ENCODE measurements at places on chromosomes 3 and 15.

GRCh38 chr3:128073185-128073725 is 21.0 kb downstream of the SEC61A1 start:
- no peak for DNase-seq

GRCh38 chr3:34947834-34948233 is 691.5 kb upstream of the ARPP21 start:
- DNase-seq = no peak

GRCh38 chr3:41111011-41111410 is 88.3 kb upstream of the CTNNB1 start:
- no peak for DNase-seq

DNA sequence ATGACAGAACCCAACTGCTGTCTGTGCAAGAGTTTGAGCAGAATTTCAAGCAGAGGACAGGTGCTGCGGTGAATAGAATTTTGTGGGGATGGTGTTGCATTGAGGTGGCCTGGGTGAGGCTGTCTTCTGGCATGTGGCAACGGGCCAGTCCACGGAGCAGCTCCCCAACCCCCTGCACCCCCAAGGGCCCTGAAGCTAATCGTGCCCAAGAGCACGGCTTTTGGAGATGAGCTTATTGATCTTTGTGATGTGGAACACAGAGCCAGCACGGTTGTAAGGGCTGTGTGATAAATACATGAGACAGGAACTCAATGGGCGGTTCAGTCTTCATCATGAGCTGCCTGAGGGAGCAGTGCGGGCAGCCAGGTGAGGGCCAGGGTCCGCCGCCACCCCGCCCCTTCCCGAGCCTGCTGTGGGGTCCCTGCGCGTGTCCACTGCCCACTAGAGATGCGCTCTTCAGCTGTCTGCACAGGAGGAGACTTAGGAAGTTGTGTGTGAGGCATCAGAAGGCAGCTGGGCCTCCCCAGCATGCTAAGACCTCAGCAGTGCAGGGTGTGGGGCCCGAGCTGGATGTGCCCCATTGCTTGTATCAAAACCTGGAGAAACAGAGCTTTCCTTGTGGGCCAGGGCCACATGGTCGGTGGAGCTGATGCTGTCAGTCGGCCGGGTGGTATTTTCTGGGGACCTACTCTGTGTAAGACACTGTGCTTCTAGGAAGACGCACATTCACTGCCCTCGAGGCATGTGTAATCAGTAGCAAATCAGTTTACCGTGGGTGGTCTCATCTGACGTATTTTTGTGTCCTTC is 90.5 kb downstream of the CHRNA7 start:
- no peak for DNase-seq

DNA sequence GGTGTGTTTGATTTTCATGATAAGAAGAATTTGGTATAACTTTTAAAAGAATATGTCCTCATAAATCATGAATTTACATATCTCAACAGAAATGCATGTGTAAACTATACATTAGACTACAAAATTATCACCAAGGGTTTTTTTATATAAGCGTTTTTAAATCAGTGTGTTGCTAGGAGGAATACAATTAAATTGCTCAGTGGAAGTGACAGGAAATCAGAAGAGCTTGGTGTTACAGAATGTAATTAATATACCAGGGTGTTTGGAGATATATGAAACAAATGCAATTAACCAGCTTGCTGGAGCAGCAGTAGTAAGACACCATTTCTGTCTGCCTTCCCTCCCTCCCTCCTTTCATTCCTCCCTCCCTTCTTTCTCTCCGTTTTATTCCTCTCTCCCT is 2.4 kb downstream of the ROBO2 start:
- DNase-seq = no peak

- DNase-seq = no peak
These were observed 6.9 kb downstream of the MAP1A start for GRCh38 chr15:43524254-43524845.

- DNase-seq = no peak
These were observed 4.7 kb downstream of the CEP152 start for GRCh38 chr15:48806151-48806550.

DNA sequence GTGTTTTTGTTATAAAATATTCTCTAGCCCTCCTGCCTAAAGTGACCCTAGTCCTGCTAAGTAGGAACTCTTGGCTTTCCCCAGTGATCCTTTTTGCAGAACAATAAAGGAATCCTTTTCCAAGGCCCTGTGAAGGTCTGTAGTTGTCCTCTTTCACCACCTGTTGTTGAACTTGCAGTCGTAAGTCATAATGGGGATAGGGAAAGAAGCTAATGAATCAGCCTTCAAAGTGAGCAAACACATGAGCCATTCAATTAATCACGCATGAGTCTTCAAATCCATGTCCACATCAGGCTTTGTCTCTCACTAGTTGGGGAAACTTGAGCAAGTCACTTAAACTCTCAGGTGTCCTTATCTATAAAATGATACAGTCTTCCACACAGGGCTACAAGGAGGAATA is 27.6 kb downstream of the ZNF860 start:
- DNase-seq = no peak

DNA sequence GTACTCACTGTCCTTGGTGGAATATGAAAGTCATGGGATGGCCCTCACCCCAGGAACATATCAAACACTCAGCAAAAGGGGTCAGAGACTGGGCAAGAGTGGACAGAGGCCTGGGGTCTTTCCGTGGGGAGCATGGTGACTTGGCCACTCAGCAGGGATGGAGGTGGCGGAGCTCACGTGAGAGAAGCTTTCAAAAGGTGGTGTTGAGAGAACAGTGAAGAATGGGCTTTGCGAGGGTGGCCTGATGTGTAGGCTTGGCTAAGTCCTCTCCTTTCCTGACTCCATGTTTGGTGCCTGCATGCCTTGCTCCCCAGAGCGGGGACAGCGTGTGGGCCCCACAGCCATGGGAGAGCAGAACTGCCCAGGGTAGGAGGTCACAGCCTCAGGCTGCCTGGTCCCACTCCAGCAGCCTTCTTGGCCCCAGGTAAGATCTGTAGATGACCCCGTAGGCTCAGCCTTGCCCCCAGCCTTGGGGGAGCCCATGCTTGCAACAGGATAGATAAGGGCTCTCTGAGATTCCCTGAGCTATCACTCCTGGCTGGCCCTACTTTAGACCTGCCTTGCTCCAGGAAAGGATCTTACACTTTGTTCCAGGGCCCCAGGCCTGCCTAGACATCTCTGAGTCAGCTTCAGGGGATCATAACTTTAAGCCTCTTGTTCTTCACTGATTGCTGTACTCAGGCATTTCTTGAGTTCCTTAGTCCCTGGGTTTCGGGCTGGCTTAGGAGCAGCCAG is 17.0 kb downstream of the RPLP1 start:
- DNase-seq = no peak

GRCh38 chr3:197398286-197398878 is 100.0 kb upstream of the DLG1 start:
- DNase-seq = no peak

DNA sequence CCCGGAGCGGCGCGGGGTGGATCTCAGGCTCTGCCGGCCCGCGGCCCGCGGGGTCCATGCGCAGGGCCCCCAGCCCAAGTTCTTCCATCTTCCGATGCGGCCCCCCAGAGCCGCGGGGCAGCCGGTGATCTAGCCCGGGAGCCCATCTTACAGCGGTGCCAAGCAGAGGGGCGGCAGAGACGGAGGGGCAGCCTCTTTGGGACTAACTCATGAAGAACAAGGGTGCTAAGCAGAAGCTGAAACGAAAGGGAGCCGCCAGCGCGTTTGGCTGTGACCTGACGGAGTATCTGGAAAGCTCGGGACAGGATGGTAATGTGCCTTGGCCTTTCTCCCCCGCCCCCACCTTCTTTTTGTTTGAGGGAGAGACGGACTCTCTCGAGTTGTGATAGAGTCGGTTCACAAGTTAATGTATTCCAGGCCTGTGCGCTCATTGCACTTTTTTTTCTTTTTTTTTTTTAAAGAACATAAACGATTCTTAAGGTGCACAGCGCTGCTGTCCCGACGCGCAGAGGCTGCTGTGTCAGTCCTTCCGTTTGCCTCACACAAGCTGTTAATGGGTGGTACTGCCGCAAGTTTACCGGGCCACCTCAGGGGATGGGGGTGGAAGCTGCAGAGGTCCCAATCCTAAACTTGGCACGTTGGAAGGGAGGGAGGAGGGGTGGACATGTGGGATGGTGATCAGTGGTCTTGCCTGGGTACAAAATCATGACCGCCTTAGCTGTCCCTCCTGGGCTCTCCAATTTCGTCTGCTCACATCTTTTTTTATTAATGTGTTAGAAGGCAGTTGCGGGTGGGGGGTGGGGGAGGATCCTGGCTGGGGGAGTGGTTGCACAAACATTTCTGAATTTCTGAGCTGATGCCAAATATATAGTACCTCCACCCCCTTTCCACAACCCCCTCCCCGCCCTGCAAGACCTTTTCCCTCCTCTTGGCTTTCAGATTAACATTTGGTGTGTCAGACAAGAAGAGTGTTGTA is 801 bp downstream of the ARHGAP31 start:
- DNase-seq = peak; percentile 34

DNA sequence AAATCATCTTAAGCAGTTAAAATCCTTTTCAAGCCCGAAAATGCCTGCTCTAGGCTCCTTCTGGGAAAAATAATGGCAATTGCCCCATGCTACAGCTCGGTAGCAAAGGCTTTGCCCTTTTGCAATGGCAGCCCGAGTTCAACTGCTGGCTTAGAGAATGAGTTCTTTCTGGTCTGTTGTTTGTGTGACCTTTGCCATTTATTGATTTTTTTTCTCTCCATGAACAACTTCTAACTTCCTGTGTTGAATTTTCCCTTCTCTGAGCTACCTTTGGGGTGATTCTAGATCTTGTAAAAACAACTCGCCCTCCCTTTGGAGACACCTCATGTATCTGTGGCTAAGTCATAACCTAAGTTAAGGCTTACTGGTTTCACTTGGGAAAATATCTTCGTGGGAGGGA is 139.3 kb downstream of the PLCH1 start:
- no peak for DNase-seq

- no peak for DNase-seq
These were observed 353.7 kb downstream of the RSL24D1 start for GRCh38 chr15:54843006-54843405.

DNA sequence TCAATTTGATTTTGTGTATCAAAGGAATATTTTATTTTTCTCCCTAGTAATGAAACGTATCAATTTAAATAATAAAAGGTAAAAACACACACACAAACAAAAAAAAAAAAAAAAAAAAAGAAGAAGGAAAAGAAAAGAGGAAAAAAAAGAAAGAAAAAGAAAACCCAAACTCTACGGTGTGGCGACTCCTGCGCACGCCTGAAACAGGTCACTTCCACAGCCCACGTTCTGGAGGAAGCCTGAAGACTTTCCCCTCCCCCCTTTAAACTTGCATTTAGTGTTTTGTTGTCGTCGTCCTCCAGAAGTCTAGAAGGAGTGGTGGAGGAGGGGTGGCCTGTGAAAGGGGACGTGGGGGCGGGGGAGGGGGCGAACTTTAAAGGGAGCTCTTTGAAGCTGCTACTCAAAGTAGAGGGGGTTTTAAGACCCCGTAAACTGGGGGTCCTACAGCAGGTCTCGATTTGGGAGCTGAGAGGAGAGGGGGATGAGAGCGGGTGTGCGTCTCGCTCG is 2.3 kb upstream of the TLE3 start:
- DNase-seq = no peak
